ENCODE measurements at places on chromosomes 7 and 10.
A peak's percentile ranks its signal among the peaks of the same experiment; 100 is the strongest.

DNA sequence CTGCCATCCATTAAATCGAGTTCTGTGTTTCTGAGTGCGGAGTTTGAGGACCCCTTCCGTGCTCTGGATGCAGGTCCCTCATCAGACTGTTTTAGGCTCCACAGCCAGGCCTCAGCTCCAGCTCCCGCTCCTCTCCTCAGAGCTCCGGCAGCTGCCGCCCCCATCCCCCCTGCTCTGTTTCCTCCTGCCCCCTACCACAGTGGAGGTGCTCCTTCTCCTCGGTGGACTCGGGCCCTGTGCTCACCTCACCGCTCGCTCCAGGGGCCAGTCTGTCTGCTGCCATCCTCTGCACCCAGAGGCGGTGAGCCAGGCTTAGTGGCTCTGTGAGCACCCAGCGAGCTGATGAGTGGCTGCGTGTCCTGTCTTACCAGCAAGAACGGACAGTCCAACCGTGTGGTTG, 21.4 kb upstream of the PRKAR1B start:
- no peak for DNase-seq

DNA sequence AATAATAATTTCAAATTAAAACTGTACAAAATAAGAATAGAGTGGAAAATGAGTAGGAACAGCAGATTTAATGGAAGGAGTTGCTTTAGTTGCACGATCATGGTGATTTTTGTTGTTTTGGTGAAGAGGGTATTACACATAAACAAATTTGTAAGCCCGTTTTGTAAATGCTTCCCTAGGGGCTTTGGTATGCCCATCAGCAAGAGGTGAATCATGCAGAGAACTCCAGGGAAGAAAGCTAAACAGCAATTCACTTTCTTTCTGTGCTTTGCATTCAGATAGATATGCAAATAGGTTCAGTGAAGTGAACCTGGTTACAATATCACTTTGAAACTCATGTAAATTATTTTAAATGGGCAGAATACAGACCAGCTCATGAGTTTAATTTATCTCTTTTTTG, 422.2 kb upstream of the MTPN start:
- DNase-seq, result no peak

GRCh38 chr10:111821871-111822270, 361.7 kb downstream of the GPAM start:
- no peak for DNase-seq

- no peak for DNase-seq
These were observed 10.1 kb downstream of the GDF2 start for GRCh38 chr10:47332371-47332770.

GRCh38 chr10:84076047-84076388, 63.3 kb upstream of the GHITM start:
- DNase-seq, result no peak

DNA sequence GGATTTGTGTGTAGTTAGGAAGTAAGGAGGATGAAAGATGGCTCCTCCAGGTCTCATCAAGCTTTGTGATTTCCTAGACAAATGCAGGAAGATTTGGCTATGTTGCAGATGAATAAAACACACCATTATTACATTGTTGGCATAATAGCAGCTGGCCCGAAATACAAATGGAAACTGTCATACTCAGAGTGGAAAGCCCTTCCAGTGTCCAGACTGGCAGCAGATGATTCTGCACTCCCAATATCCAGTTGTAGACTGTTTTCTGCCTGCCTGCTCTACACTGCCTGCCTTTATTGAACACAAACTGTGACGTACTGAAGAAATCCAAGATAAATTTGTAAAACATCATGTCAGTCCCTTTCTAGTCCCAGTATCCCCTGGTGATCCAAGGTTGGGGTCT, 99.7 kb upstream of the FZD1 start:
- DNase-seq, result no peak

DNA sequence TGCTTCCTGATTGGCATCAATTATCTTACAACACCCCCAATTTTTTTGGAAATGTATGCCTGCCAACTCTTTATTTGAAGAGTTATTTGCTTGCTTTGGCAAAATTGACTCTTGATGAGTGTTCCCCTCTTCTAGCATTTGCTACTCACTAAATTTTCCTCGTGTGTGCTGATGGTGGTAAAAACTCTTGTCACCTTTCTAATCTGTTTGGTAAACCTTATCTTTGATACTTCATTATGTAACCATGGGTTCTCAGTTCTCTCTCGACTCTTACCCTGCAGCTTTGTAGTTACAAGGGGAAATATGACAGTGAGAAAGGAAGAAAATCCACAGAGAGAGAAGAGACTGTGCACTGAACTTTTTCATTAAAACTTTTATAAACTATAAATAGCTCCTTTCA, 102.5 kb downstream of the CDK14 start:
- no peak for DNase-seq

DNA sequence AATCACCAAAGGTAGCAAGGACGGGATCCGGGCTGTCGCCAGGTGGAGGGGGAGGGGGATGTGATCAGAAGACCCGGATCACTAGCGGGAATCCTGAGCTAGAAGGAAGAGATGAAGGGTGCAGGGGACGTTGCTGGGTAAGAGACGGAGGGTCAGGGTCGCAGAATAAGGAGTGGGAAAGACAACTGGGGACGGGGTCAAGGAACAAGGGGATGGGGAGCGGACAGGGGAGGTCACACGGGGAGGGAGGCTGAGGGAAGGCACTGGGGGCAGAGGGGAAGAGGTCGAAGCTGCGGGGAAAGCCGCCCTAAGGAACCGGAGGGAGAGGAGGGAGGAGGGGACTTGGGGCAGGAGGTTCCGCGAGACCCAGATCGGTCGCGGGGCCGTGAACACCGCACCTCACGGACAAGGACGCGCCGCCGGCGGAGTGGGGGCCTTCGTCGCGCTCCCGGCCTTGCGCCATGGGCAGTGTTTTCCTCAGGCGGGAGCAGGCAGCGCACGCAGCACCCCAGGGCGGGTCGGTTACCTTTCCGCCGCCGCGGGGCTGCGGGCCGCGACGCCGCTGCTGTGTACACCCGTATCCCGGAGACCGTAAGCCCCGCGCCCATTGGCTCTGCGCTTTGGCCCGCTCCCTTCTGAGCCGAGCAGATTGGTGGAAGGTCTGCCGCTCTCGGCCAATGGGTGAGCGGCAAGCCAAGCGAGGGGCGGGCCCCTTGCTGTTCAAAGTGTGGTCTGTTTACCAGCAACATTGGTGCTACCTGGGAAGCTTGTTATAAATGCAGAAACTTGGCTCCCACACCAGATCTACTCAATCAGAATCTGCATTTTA, at the start of gene CFAP43:
Gene CFAP43, minus strand, starts transcription at position 581 of the 829 bp plus-strand sequence. Its CDS starts 118 bp downstream, at position 463.
- peak; percentile 84 for DNase-seq

DNA sequence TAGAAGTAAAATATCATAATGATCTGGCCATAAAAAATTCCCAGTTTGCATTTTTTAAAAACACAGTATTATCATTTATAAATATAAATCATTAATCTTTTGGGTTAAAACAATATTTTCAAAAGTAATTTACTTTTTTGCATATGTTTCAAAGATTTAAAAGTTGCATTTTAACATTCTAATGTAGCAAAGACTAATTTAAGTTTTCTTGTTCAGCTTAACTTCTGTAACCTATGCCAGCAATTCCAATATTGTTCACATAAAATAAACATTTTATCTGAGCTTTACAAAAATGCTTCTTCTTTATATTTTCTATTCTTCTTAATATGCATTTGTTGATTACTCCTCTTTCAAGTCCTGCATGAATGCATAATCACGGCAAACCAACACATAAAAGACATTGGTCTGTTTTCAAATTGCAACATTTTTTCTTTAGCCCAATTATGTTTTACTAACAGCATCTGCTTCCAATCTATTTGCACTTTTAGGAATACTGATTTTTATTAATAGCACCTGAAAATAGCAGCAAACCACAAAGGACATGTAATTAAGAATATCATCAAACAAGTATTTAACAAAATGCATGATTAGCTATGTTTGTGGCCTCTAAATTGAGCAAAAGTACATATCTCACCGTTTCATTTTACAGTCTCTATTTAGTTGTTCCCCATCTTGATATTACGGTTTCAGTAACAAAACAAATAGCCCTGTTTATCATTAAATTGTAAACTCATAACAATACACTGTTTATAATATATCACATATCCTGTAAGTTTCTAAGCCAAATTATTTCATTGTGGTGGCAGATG, 286.9 kb upstream of the NFE2L3 start:
- DNase-seq, result no peak

DNA sequence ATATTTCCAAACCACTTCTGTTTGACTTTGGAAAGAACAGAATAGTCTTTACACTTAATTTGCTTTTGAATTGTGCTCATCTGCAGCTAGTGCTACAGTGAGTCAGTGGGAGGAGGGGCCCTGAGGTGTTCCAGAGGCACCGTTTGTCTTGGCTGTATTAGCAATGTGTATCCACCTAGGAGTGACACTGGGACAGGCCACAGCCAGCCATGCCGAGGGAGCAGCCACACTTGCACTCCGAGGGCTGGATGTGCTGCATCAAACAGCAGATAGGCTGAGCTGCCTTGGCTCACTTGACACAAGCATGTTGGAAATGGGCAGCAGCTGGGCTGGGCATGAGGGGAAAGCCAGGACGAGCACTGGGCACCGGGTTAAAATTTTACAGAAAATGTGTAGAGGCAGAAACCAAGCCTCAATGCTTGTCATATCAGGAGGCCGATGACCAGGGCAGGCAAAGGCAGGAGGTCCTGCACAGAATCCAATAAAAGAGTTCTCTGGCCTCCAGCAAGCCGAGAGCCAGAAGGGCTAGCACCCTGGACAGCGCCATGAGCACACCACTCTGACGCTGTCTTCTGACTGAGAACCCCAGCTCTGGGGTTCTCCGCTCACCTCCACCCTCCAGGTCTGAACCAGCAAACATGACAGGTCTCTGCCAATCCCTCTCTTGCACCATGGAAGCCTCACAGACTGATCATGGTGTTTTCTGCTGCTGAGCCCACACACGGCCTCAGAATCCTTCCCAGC, 163.3 kb downstream of the GRID1 start:
- DNase-seq, result no peak

DNA sequence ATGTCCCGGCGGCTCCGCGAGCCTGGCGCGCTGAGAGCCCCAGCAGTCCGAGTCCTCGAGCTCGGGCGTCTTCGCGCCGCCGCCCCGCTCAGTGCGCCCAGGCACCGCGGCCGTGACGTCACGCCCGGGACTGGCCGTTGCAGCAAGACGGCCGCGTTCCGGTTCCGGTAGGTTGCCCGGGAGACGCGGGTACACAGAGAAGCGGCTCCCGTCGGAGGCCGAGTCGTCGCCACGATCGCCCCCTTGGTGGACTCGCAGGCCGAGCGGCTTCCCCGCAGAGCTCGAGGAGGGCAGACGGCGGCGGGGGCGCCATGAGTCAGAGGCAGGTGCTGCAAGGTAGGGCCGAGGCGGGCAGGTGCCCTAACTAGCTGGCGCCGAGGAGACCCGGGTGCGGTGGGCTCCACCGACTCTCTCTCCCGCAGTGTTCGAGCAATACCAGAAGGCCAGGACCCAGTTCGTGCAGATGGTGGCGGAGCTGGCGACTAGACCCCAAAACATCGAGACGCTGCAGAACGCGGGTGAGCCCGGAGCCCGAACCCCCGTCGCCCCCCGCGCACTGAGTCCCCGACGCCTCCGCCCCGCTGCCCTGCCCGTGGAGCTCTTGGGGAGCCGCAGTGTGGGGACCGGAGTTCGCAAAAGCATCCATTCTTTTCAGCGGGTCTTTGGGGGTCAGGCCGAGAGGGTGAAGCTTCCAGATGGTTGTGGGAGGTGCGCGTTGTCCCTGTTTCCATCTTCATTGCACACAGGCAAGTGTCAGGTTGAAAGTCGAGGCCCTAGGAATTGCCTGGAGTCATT, at the start of gene SPAG6:
Gene SPAG6, plus strand, starts transcription at position 196 of the 795 bp plus-strand sequence. Its CDS starts 116 bp downstream, at position 312.
- DNase-seq, result no peak

GRCh38 chr10:60937784-60938654, 6.0 kb downstream of the RHOBTB1 start:
- DNase-seq, result no peak
